Stimulated activated CD4-positive, alpha-beta T cell treated with anti-CD3 and anti-CD28 coated beads, Interleukin-4, amount 100 ng/mL, for 4 hours (primary cell): ENCODE measurements at places on chromosomes 12 and 14.

GRCh38 chr14:71418532-71419245, 511.4 kb downstream of the PCNX1 start:
- no peak for DNase-seq

GRCh38 chr14:96145116-96145864, 59.3 kb upstream of the BDKRB2 start:
- DNase-seq: no peak

DNA sequence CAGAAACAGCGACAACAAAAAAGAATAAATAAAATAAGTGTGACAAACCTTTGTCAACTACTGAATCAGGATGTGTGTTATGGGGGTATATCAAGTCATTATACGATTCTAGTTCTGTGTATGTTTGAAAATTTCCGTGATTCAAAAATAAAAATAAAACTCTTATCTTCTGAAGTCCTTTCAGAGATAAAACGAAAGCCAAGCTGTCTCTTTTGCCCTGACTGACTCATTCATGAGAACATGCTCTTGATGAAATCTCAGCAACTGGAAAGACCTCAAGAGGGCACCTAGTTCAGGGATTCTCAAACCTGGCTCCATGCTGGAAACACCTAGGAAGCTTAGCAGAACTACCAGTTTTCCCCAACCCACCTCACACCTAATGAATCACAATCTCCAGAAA, 9.2 kb downstream of the FOXN3 start:
- DNase-seq: no peak

DNA sequence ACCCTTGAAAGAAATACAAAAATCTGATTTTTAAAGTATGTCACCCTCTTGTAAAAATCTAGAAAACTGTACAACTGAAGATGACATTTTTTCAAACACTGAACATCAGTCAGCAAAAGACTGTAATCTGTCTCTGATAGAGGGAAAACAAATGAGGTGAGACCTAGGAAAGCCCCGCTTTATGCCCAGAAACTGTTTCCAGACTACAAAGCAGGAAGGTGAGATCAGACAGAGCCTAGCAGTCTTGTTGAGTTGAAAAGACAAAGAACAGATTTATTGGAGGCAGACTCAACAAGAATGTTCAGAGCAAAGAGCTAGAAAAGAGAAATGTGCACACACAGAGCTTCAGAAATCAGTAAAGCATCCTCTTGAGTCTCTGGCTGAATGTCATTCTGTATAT, 873.6 kb downstream of the LRFN5 start:
- DNase-seq: no peak

GRCh38 chr14:68593806-68594536, 198.9 kb downstream of the ZFP36L1 start:
- no peak for DNase-seq

- no peak for DNase-seq
Observed at GRCh38 chr12:70271025-70271424, 27.8 kb downstream of the CNOT2 start.

- DNase-seq: no peak
Observed at GRCh38 chr14:102282751-102283465, 22.1 kb downstream of the MOK start.

- no peak for DNase-seq
Observed at GRCh38 chr12:47218191-47218654, 138.5 kb upstream of the AMIGO2 start.

DNA sequence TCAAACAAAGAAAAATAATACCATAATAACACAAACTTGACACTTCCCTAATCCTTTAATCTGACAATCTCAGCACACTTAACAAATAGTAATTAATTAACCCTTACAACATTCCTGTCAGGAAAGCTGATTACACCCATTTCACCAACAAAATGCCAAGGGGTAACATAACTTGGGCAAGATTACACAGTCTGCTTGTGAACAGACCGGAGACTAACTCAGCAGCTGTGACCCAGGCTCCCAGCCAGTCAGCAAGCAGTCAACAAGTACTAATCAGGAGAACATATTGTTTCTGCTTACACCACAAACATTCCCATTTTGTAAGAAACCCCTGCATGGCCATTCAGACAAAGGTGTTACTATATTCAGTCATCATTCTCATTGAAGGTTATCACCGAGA, 592.5 kb upstream of the FLRT2 start:
- no peak for DNase-seq

DNA sequence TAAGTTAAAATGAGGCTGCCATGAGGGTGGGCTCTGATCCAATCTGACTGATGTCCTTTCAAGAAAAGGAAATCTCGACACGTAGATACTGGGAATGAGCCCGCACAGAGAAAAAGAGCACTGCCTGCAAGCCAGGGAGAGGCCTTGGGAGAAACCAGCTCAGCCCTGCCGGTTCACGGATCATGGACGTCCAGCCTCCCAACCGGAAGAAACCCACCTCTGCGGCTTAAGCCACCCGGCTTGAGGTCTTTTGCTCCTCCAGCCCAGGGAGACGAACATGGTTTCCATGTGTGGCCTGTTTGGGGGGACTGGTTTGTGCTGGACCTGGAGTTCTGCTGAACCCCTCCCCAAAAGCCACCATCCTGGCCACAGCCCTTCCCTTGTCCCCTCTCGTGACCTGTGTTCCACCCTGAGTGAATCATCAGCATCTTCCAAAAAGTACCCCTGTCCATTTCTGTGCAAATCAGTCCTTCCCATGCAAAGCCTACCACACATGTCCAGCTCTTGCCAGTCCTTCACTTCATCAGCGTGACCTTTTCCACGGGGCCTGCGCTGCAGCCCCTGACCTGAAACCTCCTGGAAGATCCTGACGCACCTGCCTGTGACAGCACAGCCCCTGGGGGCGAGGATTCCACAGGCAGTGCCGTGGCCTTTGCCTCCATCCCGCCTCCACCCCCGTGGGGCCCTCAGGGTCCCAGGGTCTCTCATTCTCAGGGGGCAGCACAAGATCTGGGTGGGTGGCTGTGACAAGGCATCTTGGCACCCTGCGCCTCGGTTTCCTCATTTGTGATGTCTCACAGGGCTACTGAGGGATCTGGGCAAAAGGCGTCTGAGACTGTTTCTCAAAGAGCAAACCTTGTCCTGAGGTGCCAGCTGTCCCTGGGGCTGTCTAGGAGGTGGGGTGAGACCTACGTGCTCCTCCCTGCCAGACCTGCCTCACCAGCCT, 51.6 kb upstream of the GPR68 start:
- no peak for DNase-seq

GRCh38 chr14:48792376-48793024, 793.7 kb downstream of the RPS29 start:
- DNase-seq: no peak

DNA sequence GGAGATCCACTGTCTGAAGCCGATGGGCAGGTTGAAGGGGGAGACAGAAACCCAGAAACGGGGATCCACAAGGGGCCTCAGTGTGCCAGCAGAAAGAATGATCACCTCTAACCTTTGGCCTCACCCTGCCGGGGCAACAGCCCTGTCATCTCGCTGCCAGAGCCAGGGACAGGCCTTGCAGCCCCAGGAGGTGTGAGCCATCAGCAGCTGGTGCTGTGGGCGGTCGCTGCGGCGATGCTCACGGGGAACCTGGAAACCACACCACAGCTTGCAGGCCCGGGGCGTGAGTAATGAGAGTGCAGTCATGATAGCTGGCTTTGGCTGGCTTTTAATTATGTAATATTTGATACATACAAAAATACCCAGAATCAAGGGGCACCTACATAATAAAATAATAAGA, 4.7 kb upstream of the TTC7B start:
- DNase-seq: peak; percentile 78

DNA sequence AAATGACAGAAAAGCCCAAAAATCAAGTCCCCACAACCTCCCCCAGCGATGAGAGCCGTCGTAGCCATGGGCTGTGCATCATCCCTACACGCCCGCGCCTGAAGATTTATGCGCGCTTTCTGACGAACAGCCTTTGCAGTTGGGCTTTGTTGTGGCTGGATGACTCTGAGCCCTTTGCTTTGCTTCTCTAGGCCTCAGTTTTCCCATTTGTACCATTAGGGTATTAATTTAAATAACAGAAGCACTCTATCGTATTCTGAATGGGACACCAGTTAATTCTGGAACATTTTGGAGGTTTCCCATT, 24.2 kb downstream of the SFSWAP start:
- DNase-seq: no peak

GRCh38 chr12:123069436-123070266, 81.2 kb downstream of the PITPNM2 start:
- DNase-seq: no peak

DNA sequence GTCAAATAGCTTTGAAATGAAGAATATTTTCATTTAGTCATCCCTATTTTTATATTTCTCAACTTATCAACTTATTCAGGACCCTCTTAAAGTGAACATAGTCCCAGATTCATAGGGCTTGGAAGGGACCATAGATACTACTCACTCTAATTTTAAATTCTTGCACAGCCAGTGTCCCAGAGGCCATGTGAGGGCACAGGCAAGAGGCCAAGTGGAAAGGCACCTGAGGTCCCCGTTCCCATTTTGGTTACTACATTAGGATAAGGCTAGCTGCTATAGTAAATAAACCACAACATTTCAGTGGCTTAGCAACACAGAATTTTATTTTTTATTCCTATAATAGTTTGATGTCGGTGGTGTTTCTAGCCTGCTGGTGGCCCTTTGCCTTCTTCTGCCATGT, 227.8 kb downstream of the SPTSSA start:
- DNase-seq: no peak

DNA sequence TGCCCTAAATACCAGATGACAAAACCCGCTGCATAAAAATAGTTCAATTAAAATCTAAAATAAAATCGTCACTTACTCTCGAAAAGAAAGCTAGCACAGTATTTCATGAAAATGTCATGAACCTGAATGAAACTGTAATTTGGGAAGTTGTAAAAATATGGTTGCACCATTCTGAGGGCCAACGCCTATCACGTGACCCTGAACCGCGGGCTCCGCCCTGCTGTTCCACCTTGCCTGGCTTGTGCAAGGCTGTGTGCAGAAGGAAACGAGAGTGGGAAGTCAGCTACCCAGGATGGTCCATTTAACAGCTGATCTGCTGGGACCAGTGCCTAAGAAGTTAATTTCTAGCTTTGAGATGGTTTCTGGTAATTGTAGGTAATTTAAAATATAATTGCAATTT, 91.7 kb upstream of the BMP4 start:
- DNase-seq: no peak

GRCh38 chr12:103715494-103715893, 125.5 kb downstream of the NT5DC3 start:
- DNase-seq: no peak

GRCh38 chr14:24425704-24426103, 3.8 kb downstream of the CBLN3 start:
- no peak for DNase-seq

GRCh38 chr12:124684971-124685688, 117.7 kb upstream of the NCOR2 start:
- DNase-seq: no peak

DNA sequence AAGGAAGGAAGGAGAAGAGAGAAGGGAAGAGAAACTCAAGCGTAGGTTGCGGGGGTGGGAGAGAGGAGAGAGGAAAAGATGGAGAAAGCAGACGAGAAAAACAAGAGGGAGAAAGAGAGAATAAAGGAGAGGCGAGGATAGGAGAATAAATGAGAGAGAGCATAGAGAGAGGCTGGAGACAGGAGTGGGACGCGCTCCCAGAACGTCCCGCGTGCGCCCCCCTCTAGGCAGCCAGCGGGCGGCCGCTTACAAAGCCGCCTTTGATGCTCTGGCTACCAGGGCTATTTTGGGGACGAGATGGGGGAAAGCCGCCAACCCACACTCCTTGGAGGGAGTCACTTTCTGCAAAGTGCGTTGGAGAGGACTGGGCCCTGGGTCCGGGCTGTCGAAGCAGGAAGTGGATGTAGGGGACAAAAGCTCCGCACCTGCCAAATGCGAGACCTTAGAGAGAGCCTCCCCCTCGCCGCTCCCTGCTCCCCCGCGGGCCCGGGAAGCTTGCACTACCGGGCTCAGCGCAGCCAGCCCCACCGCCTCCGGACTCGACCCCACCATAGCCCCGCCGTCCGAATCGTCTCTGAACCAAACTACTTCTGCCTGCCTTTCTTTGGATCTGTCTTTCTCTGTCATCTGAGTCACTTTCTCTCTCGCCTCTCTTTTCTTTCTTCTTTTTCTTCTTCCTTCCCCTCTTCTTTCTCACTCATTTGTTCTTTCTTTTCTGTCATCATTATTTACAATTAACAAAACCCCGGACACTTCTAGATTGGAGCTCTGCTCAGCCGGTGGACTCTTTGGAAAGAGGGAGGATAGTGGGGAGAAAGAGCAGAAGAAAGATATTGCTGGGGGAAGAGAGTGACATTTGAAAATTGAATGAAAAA, 8.0 kb downstream of the ASCL1 start:
- no peak for DNase-seq

GRCh38 chr12:38151991-38152700, 164.4 kb upstream of the ALG10B start:
- DNase-seq: no peak

DNA sequence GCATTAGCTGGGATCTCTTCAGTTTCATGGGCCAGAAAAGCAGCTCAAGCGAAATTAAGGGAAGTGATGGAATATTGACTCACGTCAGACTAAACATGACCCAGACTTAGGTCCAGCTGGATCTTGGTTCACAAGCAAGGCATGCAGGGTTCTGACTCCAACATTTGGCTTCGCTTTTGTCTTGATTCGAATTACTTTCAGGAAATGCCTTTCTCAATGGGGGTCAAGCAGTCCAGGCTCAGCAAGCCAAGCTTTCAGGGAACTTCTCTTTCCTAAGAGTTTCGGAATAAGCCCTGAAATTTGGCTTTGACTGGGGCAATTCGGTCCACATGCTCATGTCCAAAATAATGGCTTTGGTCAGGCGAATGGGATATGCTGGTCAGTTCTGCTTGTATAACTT, 678.7 kb upstream of the TMEM132C start:
- no peak for DNase-seq

DNA sequence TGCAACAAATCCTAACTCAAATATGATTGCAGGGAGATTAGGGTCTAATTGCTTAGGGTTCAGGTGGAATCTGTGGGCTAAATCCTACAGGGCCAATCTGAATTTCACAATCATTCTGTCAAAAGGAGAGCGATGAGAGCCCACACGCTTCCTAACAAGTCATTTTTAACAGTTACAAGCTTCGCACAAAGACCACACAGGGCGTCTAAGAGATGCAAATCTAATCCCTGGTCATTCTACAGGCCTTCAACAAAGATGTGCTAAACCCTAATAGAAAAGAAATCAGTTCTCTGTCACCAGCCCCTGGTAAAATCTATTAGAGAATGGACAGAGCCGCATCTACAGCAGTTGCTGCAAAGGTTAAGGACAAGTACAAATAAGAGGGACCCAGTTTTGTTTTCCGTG, 15.3 kb downstream of the NKX2-1 start:
- DNase-seq: no peak

- no peak for DNase-seq
Observed at GRCh38 chr12:130128790-130129735, 33.2 kb upstream of the FZD10 start.

- no peak for DNase-seq
Observed at GRCh38 chr14:53963320-53964227, 6.9 kb upstream of the BMP4 start.

- DNase-seq: no peak
Observed at GRCh38 chr12:121953695-121954094, 35.3 kb downstream of the CFAP251 start.

DNA sequence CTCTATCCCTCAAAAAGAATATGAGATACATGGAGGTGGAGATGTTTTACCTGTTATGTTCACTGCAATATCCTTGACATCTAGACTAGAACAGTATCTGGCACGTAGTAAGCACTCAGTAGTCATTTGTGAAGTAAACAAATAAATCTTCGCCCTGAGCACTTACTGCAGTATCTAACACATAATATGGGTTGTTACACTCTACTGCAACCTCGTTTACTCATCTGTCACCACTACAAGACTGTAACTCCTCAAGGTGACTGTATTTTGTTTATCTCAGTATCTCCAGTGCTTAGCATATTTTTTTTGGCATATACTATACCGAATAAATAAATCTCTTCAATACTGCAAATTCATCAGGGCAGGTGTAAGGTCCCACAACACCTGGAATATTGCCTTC, 66.1 kb downstream of the WASHC3 start:
- no peak for DNase-seq
